ENCODE measurements at places on chromosomes 16 and 17.

GRCh38 chr16:85040685-85041084 is 13.1 kb downstream of the KIAA0513 start:
- no peak for DNase-seq

GRCh38 chr17:44970136-44970741 is 2.1 kb upstream of the C1QL1 start:
- no peak for DNase-seq

DNA sequence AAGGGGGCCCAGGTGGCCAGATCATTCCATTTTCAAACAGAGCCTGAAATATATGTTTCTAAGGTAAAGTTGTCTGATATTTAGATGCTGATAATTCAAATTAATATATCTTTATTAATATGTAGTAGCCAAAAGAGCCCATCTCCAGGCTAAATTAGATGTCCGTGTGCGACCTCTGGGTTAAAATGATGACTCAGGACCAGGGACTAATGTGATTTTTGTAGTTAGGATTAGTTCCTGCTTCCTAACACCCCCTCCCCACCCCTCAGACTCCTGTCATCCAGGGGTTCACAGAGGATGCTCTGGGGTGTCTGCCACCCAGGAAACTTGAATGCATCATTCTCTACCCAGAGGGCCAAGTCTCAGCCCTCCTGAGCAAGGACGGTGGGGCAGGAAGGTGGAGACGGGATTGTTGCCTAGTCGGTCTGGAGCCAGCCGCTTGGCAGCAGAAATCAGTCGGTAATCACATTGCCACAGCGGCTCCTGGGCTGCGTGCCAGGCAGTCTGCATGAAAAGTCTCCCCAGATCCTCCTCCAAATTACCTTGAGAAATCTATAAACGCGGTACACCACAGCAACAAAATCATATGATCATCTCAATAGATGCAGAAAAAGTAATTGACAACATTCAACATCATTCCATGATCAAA is 29.8 kb downstream of the CNGB1 start:
- DNase-seq: no peak

DNA sequence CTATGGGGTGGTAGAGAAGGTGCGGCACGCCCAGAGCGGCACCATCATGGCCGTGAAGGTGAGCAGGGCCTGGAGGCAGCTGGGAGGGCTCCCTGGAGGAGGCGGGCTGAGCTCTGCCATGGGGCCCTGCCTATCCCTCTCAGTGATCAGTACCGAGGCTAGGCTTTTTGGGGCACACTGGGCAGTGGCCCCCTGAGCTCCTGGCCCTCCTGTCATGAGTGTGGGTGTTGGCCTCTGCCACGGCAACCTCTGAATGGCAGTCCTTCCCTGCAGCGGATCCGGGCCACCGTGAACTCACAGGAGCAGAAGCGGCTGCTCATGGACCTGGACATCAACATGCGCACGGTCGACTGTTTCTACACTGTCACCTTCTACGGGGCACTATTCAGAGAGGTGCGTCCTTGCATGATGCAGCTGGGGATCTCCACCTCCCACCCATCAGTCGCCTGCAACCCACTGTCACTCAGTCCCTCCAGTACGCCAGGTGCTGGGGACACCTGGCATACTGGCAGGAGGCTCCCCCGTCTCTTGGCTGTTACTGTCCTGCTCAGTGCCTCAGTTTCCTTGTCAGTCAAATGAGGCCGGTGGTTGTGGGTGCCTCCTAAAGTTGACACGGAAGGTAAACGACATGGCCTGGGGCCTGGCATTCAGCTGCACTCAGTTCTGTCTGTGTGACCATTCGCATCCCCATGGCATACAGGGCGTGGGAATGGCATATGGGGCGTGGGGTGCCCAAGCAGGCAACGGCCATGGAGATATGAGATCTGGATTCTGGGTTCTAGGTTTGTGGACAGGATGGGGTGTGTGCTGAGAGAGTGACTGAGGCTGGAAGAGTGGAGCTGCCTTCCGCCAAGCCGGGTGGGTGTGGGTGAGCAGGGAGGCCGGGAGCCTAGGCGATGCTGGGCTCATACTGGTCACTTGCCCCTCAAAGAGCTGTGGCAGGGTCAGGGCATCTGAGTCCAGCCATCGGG is 16.4 kb downstream of the MAP2K3 start:
- DNase-seq: no peak

DNA sequence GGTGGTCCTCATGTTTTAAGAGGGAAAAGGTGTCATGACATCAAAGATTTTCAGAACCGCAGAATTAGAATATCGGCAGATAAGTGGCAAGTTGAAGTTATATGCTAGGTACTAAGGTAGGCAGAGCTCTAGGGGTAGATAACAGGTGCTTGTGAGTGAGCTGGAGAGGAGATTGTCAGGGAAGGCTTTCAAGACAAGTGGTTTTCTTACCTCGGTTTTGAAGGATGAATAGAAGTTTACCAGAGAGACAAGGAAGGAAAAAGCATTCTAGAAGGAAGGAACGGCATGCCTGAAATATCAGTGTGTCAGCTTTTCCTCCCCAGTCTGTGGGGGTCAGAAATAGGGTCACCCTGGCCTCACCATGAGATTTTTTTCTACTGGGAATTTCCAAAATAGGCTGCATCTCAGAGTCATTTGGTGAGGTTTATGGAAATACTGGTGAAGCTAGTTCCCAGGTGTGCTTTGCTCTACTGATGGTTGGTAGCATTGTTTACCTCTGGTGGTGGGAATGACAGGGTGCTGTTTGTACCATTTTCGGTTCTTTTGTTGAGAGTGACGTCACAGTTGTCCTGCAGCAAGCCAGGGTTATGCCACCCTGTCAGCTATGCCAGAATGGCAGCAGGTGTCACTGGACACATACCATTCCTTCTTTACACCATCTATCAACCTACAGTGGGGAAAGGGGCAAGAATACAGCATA is 112.5 kb downstream of the MSI2 start:
- no peak for DNase-seq

Data from stimulated activated CD8-positive, alpha-beta memory T cell treated with anti-CD3 and anti-CD28 coated beads, Interleukin-2, amount 100 ng/mL, for 1 hour (primary cell).